Right ventricle myocardium superior (tissue), 1 donor: ENCODE measurements at places on chromosomes 6 and 20. TPM values are rescaled to one million over a fixed set of nuclear protein-coding genes. Genes with fewer than 3 reads are reported as not detected.

Gene SLC17A1
- not detected for total RNA-seq

DNA sequence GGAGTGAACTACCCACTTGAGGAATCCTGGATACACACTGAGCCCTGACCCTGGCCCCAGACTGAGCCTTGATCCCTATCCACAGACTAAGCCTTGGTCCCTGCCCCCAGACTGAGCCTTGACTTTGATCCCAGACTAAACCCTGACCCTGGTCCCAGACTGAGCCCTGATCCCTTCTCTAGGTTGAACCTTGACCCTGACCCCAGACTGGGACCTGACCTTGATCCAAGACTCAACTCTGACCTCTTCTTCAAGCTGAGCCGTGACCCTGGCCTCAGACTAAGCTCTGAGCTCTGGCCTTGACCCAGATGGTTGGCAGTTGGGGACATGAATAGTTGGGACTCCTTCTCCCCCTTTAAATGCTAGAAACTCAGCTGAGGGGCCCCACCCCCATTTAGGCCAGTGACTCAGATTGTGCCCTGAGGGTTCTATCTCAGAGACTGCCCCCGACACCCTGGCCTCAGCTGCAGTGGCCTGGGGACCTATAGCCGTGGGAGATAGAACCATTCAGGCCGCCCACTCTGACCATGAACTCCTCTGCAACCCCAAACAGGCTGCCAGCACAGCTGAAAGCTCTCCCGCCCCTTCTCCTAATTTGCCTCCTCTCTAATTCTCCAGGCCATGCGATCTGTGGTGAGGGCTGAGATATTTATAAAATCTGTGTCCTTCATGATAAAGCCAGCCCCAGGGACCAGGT, 84.7 kb downstream of the DLGAP4 start:
- DNase-seq, result no peak

Gene MYCT1
- total RNA-seq, result 13.7 TPM

DNA sequence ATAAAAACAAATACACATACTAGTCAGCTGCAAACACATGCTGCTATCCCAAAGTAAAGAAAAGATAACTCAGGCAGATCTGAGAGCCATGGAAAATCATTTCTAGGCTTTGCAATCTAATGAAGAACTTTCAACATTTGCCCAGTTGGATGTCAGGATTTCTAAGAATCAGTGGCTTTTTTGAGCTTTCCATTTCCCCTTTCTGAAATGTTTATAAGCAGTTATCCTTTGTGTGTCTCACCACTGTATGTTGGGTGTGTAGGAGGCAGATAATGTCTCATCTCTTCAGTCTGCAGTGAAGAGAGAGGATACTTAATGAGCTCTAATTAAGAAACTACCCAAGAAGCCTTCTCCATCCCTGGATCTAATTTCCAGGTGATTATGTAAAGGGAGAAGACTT, 43.6 kb downstream of the RGS17 start:
- DNase-seq, result no peak

GRCh38 chr20:49186535-49187329, 1.4 kb downstream of the STAU1 start:
- peak; percentile 66 for DNase-seq

- peak; percentile 99 for DNase-seq
Measured at GRCh38 chr20:34876406-34877282, at the start of gene ACSS2. ACSS2 (plus strand) TSS chr20:34876612; CDS start chr20:34876646, 34 bp downstream.

DNA sequence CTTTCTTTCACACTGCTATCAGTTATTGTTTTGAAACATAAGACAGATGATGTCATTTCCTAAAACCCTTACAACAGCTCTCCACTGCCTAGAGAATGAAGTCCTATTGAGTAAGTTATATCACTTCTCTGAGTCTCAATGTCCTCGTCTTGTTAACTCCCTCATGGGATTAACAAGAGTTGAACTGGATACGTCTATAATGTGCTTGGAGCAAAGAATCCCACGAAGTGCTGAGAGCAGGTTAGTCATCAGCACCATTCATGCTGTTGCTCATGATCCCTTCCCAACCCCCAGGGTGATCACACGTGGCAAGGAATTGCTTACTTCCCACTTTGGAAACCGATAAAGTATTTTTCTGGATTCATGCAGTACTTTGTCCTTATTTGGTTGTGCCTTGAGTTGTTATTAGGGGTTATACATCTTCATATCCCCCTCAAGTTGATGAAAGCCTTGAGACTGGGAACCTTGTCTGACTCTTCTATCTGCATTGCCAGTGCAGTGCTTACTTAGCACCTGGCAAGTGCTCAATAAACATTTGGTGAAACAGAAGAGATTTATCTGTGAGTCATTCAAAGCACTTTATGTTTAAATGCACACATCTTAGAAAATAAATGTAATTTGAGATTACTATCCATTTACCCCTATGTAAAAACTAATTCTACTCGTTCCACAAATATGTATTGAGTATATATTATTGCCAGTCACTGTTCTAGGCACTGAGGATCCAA, 487.5 kb downstream of the EPM2A start:
- no peak for DNase-seq

GRCh38 chr6:44442236-44442635, 54.7 kb downstream of the CDC5L start:
- no peak for DNase-seq

DNA sequence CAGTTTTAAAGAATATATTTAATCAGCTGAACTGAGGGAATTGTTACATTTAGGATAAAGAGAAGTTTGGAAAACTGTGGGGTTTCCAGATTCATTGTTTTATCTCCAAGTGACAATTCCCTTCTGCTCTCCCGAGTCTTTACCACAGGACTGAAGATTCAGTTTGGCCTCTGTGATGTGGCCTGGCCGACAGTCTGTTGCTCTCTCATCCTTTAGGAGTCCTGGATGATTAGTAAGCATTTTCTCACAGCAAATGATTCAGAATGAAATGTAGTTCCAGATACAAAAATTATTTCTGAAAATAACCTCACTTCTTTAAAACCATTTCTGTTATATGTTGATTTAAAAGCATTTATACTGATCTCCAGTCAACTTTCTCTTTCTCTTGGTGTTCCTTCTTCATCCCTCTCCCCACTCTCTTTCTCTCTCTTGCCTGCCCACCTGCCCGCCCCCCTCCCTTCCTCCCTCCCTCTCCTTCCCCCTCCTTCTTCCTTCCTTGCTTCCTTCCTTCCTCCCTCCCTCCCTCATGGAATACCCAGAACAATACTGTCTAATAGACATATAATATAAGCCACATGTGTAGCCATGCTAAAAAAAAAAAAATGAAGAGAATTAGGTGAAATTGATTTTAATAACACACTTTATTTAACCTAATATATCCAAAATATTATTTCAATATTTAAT, 254.9 kb downstream of the PRL start:
- DNase-seq, result no peak

GRCh38 chr6:143233554-143234285, 173.0 kb downstream of the AIG1 start:
- no peak for DNase-seq

GRCh38 chr20:15555913-15556312, 1017.3 kb downstream of the KIF16B start:
- DNase-seq, result no peak

Gene DUSP22
- total RNA-seq, result 50.5 TPM

- no peak for DNase-seq
Measured at GRCh38 chr6:16163535-16164300, 34.8 kb downstream of the MYLIP start.

DNA sequence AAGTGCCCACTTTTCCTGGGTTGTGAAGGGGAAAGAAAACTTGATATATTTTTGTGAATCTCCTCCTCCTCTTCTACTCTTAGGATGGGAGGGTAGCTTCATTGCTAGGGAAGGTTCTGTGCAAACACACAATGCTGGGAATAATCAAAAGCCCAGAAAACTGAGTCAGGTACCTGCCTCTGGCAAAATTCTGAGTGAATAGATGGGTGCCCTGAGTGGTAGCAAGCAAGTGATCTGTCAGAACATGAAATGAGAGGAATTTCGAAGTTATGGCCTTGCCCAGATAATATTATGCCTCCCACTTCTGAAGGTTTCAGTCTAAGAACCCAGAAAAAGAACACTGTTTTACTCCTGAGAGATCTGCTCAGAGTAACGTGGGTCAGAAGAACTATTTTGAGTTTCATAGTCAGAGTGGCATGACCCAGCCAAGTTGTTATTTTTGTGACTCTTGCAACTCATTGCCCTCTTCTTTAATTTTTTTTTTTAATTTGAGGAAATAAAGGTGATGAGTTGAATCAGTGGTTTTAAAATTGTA, 158.3 kb downstream of the BMP2 start:
- DNase-seq, result no peak

DNA sequence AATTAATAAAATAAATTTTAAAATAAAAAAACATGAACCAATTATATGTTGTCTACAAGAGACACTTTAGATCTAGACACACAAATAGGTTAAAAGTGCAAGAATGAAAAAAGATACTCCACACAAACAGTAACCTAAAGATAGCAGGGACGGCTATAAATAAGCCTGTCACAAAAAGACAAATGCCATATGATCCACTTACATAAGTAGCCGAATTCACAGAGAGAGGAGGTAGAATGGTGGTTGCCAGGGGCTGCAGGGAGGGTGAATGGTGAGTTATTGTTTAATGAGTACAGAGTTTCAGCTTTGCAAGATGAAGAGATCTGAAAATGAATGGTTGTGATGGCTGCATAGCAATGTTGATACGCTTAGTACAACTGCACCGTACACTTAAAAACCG, 32.7 kb downstream of the KATNA1 start:
- no peak for DNase-seq

DNA sequence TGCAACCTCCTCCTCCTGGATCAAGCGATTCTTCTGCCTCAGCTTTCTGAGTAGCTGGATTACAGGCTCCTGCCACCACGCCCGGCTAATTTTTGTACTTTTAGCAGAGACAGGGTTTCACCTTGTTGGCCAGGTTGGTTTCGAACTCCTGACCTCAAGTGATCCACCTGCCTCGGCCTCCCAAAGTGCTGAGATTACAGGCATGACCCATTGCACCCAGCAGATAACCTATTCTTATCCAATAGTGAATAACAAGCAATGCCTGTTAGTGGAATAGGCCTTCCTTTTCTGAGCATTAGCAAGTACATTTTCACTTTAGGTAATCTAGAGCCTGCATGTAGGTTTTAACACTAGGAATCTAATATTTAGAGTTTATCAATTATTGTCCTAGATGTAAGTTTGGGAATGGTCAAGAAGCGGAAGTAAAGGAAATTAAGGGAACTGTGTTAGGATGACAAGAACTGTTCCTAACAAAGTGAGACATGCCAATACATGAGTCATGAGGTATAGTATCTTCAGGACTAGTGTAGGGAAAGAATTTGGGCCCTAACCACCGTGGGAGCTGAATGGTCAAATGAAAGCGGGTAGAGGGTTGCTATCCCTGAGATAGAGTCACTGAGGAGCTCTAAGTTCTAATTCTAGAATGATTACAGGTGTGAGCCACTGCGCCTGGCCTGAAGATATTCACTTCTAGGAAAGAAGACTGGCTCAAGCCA, 15.0 kb downstream of the BLTP3A start:
- DNase-seq, result no peak

Gene TRAPPC3L
- 0.11 TPM for total RNA-seq

DNA sequence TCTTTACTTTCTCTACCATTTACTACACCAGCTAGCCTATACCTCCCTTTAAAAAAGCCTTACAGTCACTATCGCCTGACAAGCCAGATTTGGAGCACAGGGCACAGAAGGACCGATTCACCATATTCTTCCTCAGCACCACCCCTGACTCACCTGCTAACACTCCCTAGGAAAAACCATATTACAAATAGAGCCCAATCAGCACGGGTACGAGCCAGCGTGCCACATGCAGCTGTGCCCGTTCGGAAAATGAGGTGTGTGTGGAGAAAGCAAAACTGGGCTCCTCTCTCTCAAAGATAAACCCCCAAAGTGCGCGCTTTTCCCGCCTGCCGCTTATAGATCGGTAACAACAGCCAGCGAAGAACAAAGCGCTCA, 1.2 kb downstream of the SYNCRIP start:
- DNase-seq, result no peak

Gene TCF21
- total RNA-seq, result 4.1 TPM

- DNase-seq, result no peak
Measured at GRCh38 chr6:71194724-71195123, 93.9 kb upstream of the OGFRL1 start.

Gene SLC35F1
- 4.8 TPM for total RNA-seq
